ENCODE measurements at places on chromosomes 5 and 9.

DNA sequence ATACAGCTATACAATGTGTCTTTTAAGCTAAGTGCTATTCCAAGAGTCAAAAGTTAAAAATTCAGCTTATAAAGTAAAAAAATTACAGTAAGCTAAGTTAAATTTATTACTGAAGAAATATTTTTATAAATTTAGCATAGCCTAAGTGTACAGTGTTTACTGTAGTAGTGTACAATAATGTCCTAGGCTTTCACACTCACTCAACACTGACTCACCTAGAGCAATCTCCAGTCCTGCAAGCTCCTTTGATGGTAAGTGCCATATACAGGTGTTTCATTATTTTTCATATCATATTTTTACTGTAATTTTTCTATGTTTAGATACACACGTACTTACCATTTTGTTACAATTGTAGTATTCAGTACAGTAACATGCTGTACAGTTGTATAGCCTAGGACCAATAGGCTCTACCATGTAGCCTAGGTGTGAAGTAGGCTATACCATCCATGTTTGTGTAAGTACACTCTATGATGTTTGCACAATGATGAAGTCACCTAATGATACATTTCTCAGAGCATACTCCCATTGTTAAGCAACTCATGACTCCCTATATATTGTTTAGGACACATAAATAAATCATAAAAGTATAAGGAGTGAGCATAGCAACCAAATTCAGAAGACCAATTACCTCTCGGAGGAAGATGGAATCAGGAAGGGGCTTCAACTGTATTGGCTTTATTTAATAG is 165.1 kb upstream of the SLC30A5 start:
- DNase-seq = no peak

DNA sequence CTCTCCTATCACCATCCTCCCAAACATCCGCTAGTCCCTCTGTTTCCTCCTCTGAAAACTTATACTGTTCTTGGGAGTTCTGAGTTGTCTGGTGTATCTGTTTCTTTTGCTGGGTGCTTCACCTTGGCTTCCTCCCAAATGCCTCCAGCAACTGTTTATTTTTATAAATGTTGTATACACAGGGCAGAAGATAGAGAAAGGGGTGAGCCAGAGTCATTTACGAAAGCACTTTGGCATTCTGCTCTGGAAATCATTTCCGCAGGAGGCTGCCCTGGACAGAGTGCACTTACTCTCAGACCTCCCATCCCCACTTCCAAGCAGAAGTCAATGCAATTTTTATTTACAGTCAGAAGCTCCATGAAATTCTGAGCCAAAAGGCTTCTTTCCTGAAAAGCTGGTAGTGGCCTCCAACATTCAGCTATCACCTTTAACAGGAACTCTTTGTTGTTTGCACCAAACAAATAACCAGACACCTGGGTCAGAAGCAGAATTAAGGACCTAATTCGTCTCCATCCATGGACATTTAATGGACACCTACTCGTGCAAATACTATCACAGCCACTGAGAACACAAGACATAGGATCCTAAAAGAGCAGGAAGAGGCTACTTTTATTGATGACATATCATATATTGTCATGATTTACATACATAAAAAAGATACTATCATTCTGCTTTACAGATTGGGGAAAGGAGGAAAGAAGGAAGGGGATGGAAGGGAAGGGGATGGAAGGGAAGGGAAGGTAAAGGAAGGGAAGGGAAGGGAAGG is 229.5 kb upstream of the PAPPA start:
- DNase-seq = no peak

- peak; percentile 61 for DNase-seq
Measured at GRCh38 chr5:114449860-114450421, 88.1 kb downstream of the KCNN2 start.

DNA sequence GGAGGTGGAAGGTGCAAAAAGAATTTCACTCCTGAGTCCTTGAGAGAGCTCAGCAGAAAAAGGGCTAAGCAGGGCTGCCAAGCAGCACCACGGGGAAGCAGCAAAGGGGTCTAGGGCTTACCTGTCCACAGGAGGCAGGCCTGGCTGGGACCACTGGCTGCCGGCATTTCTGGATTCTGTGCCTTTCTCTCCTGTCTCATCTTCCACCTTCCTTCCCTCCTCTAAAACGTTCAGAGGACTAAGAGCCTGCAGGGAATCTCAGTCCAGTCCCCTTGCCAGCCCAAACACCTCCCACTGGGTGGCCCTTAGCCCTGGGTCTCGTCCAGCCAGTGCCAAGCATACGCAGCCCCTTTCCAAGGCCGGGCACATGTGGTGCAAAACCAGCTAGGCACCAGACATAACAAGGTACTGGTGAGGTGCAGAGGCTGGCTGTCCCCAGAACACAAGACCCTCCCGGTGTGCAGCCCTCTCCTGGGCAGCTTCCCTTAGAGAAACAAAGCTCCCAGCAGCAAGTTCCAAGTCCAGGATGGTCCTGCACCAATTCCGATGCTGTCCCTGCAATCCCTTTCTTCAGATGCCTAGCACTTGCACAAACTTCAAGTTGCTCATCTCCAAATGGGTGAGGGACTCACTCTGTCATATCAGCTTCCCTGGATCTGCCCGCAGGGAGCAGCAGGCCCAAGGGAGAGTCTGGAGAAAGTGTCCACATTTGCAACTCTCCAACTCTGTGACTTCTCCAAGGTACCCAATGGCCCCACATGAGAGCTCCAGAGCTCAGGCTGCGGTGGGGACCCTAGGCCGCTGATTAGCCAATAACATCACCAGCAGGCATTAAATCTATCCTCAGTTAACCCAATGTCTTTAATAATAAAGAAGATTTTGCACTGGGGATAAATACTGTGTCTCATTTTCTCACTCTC is 126.3 kb downstream of the C5orf15 start:
- no peak for DNase-seq

DNA sequence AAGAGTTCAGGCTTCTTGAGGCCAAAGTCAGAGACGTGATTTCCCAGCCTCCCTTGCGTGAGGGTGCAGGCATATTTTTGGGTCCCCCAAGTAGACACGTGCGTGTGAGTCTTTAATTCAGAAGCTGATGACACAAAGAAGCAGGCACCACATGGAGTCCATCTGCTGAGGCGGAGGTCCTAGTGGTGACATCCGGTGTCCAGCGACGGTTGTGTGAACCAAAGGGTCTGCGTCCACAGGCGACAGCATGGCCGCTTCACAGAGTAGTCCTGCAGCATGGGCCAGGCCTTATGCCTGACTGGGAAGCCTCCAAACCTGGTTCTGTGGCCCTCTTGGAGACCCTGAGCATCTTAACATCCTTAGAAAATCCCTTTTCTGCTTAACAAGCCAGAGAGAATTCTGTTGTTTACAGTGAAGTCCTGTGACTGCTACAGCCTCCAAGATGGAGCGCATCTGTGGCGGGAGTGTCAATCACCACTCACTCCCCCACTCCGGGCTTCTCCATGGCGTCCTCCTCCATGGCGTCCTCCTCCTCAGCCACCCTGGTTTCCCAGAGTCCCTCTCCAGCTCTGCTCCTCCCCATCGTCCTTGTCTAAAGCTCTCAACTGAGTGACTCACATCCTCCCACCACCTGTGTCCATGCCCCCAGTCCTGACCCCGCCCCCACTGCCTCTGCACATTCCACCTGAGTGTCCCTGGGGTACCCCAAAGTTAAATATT is 133.8 kb downstream of the PAX5 start:
- DNase-seq = no peak

DNA sequence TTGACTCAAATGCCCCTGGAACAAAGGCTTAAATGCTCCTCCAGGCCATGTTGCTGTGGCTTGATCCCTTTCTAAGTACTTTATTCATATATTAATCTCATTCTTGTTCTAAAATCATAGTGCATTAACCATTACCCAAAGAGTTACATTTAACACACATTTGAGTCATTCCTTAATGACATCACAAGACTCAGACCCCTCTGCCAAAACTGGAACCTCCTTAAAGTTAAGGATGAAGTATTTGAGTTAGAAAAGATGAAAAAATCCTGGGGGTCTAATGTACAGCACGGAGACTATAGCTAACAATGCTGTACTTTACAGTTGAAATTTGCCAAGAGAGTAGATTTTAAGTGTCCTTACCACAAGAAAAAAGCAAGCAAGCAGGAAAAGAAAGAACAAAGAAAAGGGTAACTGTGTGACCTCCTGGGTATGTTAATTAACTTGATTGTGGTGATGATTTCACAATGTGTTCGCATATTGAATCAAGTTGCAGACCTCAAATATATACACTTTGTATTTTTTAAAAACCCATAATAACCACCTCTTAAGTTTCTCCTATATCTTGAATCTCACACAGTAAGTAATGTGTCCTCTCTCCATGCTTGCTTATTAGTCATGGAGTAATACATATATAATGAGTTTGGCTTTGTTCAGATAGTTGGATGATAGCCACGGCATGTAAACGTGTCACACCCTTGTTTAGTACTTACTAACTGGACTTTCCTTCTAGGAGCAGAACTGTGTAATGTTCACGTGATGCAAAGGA is 376.9 kb downstream of the SEMA5A start:
- no peak for DNase-seq

DNA sequence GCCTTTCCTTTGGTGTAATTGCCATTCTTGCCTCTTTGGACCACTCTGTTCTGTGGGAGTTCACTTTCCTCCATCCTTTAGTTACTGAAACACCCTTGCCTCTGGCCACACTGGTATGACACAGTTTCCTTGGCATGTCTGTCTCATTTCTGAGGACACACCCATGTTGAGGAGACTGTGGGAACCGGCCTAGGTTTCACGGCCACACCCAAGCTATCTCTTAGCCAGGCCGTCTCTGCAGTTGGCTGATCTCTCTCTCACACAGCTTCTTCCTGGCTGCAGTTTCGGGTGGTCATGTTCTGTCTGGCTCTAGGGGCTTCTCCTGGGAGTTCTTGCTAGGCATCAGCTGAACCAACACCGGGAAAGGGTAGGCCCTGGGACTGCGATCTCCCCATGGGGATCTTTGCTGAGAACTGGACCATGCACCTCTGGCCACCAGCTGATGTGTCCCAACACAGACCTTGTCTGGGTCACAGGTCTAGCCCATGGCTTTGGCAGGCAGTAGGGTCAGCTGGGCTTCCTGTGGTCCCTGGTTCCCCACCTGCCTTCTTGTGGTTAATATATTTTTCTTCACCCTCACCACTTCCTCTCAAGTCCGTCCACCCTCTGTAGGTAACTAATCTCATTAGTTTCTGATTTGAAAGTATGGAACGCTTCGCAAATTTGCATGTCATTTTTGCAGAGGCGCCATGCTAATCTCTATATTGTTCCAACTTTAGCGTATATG is 24.9 kb downstream of the ARHGEF37 start:
- DNase-seq = no peak

GRCh38 chr9:133772581-133772980 is 34.4 kb upstream of the SARDH start:
- no peak for DNase-seq
